Peyer's patch (tissue), 4 donors: ENCODE measurements at places on chromosomes 3 and 15.

GRCh38 chr15:24899795-24900194 lies 55.0 kb upstream of the SNRPN start:
- DNase-seq, result no peak

DNA sequence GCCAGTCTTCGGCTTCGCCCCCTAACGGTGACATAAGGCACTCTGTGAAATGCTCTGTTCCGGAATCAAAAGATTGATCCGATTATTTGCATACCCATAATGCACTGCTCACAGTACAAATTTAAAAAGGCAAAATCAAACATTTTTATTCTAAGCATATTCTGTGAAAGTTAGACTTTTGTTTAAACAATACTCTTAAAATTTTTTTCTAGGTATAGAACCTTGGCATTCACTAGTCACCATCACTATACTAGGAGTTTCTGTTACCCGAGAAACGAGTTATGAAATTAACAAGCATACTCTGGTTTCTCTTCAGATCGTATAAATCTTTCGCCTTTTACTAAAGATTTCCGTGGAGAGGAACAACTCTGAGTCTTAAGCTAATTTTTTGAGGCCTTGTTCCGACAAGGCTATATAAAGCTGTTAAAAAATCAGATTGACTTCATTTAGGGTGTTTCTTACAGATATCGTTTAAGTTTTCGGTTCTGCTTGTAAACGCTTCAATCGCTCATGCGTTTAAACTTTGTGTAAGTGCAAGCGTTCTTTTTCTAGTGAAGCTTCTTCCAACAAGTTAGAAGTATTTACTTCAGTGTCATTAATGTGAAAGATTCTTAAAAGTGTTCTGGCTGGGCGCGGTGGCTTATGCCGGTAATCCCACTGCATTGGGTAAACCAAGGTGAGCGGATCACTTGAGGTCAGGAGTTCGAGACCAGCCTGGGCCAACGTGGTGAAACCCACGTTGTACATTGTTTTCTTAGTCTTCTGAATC lies at the start of gene RNU5B-1:
Gene RNU5B-1 (plus strand): TSS at position 297 of the 769 bp plus-strand sequence.
- DNase-seq, result peak; percentile 67

- DNase-seq, result no peak
Measured at GRCh38 chr3:141878326-141878725, 1.9 kb downstream of the ATP1B3 start.

DNA sequence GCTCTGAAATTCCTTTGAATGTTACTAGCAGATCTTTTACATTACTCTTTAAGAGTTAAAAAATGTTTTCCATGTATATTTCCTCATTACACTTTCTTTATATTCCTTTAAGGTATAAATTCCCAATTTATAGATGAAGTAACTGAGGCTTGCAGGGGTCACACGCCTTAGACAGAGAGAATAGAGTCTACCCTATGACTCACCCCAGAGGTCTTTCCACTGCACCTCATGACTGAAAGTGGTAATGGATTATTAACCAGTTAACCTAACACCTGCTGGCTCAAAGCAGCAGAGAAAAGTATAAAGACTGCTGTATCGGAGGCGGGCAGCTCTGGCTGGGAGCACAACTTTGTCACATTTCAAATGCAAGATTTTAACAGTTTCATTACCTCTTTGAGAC lies 37.7 kb downstream of the LDHAL6B start:
- DNase-seq, result no peak

DNA sequence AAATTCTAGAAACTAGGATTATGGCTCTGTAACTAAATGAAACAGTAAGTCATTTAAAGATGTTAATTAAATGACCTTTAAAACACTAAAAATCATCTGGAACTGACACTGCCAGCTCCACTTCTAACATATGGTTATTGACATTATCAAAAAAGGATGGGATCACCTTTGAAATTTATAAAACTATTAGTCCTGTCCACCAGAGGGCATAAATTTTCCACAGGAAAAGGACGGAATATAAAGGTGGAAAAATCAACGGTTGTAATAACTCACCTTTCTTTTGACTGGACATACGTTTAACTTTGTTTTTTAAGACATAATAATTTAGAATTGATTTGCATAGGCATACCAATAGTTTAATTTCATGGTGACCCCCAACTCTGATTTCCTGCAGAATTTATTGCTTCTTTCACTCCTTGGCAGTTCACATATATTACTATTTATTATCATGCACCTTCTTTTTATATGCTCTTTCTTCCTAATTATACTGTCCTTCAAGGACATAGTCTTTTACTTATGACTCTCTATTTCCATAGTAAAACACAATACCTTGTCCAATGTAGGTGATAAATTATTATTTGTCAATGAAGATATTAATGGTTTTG lies 345.7 kb downstream of the CADM2 start:
- no peak for DNase-seq

GRCh38 chr15:55775316-55775715 lies 32.4 kb upstream of the PRTG start:
- no peak for DNase-seq

DNA sequence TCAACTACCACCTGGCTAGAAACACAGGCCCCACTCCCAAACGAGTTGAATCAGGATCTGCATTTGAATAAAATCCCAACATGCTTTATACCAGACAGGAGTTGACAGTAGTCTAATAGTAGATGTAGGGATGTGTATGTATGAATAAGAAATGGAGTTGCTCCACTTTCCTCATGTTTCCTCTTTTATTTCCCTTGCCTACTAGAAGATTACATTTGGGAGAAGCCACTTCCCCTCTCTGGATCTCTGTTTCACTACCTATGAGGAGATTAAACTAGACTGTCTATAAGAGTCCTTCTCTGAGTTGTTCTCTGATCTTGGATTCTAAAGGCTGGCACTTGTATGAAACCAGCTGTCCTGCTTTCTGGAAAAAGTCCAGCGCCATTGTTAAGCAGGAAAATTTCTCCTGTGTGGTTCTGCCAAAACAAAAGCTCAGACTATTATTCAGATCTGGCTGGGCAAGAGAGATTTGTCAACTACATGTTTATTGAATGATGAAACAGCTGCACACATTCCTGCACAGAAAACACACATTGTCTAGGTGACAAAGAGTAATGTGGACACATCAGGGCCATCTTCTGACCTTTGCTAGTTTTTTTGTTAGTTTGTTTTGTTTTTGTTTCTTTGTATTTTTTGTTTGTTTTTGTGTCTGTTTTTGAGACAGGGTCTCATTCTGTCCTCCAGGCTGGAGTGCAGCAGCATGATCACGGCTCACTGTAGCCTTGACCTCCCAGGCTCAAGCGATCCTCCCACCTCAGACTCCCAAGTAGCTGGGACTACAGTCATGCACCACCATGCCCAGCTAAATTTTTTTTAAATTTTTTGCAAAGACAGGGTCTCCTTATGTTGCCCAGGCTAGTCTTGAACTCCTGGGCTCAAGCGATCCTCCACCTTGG lies 29.9 kb downstream of the ACP3 start:
- DNase-seq, result no peak

GRCh38 chr15:101148881-101149664 lies 102.8 kb downstream of the CHSY1 start:
- DNase-seq, result no peak

DNA sequence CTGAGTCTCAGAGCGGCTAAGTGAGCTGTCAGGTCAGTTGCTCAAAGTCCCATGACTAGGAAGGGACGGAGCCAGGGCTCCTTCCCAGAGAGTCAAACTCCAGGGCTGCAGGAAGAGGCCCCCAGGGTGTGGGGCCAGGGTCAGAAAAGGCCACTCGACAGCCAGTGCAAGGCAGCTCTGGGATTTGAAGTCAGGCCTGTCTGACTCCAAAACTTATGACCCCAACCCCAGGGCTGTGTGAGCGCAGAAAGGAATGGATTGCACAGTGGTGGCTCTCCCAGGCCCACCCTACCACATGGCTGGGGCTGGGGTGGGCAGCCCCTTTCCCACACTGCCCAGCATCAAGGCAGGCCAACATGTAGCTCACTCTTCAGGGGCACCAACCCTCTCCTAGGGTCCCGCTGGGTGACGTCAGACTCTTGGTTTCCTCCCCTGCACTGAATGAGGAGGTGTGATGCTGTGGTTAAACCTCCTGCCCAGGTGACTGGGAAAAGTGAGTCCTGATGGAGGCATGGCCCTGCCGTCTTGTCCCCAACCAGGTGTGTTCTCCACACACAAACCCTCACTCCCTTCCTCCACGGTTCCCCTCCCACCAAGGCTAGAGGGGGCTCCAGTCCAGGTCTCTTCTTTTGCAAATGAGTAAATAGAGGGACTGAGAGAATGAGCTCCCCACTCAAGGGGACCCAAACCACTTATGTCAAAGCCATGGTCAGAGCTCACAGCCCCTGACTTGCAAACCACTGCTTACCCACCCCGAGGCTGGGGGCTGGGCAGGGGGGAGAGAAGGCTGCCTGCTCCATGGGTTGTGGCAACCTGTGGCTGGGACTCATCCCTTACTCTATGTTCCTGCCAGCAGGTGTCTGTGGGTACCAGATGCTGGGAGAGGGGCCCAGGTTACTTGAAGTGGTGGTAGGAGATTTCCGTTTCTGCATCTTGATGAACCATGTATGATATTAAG lies 23.8 kb upstream of the CORO2B start:
- no peak for DNase-seq

GRCh38 chr3:5390936-5391625 lies 203.6 kb downstream of the EDEM1 start:
- no peak for DNase-seq

- no peak for DNase-seq
Measured at GRCh38 chr15:76517910-76518309, 181.3 kb downstream of the ISL2 start.

GRCh38 chr3:42970557-42970956 lies 8.6 kb upstream of the GASK1A start:
- no peak for DNase-seq

- DNase-seq, result no peak
Measured at GRCh38 chr3:43094851-43095250, 11.0 kb downstream of the POMGNT2 start.

DNA sequence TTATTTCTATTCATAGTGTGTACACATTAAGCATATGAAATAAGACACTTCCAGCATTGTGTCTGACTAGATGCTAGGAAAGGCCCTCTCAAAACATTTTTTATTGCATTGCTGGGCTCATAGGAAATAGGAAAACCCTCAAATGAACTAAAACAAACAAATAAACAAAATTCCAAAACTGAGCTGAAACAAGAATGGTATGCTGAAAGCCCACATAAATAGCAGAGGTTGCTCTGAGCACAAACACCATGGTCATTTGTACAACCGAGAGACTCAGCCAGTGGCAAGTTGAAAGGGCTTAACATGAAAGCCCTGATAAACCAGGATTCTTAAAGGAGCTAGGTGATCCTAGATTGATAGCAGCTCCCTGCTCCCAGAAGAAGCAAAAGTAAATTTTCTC lies 310.0 kb upstream of the WNT5A start:
- DNase-seq, result no peak

- no peak for DNase-seq
Measured at GRCh38 chr3:10561162-10561945, 56.0 kb upstream of the ATP2B2 start.
